ENCODE measurements at places on chromosomes 6 and 20.
A peak's percentile ranks its signal among the peaks of the same experiment; 100 is the strongest.

GRCh38 chr20:8983478-8984345, 85.2 kb upstream of the PLCB4 start:
- DNase-seq, result no peak

DNA sequence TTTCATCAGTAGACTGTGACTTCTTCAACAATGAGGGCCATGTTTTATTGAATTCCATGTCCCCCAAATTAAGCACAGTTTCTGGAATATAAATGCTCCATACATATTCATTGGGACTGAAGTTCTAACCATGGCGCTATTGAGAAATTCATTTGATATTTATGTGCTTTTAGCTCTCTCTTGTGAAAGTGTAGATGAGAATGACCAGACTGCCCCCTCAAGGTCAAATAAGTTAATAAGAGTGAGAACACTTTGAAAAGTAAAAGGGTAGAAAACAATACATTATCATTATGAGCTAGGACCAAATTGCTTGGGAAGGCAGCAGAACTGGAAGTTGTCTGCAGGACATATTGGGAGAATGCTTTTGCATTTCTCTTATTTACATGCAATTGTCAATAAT, 597.9 kb downstream of the EPM2A start:
- DNase-seq, result no peak

GRCh38 chr6:154852687-154853086, 119.5 kb downstream of the SCAF8 start:
- no peak for DNase-seq

DNA sequence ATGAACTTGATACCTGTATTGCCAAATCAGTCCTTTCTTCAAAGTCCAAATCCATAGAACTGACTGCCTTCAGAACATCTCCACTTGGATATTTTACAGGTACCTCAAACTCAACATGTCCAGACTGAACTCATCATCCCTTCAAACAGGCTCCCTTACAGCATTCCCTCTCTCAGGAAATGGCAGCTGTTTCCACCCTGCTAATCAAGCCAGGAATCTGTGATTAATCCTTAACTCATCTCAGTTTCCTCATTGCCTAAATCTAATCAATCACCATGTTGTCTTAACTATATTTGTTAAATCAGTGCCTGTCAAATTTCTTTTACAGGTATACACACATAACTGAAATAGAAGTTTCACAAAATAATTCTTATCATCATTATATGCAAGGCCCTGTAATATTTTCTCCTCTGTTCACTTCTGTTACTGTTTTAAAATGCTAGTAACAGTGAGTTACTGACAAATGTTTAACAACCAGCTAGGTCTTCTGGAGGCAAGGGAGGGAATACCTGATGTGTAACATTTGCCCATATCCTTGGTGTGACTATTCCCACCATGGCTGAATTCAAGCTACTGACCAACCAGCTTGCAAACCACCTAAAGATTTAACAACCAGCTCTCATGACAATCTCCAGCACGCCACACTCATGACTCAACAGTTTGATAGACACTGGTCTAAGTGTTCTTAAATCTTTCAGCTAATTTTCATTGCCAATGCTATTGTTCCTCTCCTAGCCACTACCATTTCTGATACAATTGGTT, 124.9 kb downstream of the ADAT2 start:
- DNase-seq, result no peak

- DNase-seq, result no peak
These were observed 58.7 kb downstream of the ARHGAP18 start for GRCh38 chr6:129651291-129651691.

DNA sequence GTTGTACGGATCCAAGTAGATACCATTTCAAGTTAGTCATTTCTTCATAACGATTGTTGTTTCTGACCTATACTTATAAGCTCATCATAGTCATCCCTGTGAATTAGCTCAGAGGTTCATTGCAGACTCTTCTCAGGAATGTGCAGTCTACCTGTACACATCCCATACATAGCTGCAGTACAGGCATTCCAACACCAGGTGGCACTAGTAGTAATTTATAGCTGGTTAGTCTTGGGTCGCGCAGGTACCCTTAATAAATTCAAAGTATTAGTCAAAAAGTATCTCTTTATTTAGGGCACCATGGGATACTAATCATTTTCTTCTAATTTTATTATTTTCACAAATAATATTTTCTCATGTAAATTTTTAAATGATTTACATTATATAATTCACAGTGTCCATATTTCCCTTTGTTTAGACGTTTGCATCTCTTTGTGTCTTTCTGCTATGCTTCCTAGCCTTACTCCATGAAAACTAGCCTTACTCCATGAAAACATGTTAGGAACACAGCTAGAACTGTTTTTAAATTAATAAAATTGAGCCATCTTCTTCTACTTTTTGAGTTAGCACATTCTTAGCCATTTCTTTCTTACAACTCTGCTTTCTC, 128.6 kb upstream of the FAM83B start:
- peak; percentile 10 for DNase-seq

GRCh38 chr20:48620507-48621375, 207.1 kb downstream of the PREX1 start:
- DNase-seq, result peak; percentile 57

DNA sequence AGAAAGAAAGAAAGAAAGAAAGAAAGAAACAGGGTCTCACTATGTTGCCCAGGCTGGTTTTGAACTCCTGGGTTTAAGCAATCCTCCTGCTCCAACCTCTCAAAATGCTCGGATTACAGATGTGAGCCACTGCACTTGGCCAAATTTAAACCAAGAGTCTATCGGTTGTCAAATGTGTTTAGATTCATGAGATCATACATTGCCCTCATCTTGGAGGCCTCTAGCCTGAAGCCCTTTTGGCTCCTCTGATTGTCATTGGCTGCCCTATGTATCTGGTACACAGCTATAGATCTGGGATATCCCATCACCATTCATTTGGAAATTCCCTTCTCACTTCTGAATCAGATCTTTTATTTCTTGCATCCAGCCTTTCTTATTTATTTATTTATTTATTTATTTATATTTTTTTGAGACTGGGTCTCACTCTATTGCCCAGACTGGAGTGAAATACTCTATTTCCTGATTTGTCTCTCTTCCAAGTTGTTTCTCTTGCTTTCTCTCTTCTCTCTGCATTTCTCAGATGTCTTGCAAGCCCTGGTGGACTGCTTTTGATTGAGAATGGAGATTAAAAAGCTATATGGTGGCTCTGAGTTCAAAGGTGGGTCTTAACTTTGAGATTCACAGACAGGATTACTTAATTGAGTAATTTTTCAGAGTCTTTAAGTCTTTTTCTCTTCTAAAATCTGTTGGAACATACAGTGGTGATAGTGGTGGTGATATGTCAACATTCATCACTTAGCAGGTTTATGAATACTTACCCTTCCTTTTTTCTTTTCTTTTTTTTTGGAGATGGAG, 121.9 kb downstream of the GJA1 start:
- no peak for DNase-seq

- no peak for DNase-seq
These were observed 107.2 kb downstream of the RNASET2 start for GRCh38 chr6:166848979-166849748.

All from stimulated activated CD8-positive, alpha-beta memory T cell treated with anti-CD3 and anti-CD28 coated beads, Interleukin-15, amount 100 ng/mL, for 48 hours (primary cell).